ENCODE measurements at places on chromosomes 4 and X. TPM values are rescaled to one million over a fixed set of nuclear protein-coding genes. Genes with fewer than 3 reads are reported as not detected.
A peak's percentile ranks its signal among the peaks of the same experiment; 100 is the strongest.

DNA sequence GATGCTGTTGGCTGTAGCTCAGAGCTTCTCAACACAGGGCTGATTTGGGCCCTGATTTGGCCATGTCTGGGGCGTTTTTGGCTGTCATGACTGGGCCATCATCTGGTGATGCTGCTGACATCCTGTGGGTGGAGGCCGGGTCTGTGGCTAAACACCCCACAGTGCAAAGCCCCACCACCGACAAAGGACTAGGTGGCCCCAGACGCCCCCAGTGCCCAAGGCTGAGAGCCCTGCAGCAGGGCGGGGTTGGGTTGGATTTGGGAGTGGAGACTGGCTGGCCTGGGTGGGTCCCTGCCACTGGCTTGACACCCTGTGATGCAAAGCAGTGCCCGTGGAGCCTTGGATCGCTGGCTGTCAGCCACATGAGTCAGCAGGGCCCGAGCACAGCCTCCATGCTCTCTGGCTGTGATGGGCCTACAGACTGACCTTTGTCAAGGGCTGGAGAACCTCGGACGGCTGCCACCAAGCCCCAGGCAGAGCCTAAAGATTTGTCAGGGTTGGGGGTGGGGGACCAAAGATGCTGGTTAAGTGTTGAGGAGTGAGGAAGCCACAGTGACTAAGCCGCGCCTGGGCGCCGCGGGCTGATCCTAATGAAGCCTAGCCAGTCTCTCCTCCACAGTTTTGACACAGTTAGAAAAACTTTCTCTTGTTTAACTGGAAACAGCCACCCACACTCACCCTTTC, 28.3 kb downstream of the CYTL1 start:
- H3K27me3 ChIP-seq = peaks cover 18% of the 10 kb centered on the region
- no peak overlapping the region for H3K4me3 ChIP-seq
- H3K27ac ChIP-seq = no peak overlapping the region
- peaks cover 16% of the 10 kb centered on the region for H3K4me1 ChIP-seq
- H3K36me3 ChIP-seq = no peaks in the 10 kb centered on the region
- no peak for DNase-seq

GRCh38 chr4:148514041-148514440, 71.8 kb upstream of the NR3C2 start:
- H3K4me1 ChIP-seq = no peaks in the 10 kb centered on the region
- H3K27ac ChIP-seq = no peak overlapping the region
- no peak for DNase-seq
- H3K36me3 ChIP-seq = no peaks in the 10 kb centered on the region

DNA sequence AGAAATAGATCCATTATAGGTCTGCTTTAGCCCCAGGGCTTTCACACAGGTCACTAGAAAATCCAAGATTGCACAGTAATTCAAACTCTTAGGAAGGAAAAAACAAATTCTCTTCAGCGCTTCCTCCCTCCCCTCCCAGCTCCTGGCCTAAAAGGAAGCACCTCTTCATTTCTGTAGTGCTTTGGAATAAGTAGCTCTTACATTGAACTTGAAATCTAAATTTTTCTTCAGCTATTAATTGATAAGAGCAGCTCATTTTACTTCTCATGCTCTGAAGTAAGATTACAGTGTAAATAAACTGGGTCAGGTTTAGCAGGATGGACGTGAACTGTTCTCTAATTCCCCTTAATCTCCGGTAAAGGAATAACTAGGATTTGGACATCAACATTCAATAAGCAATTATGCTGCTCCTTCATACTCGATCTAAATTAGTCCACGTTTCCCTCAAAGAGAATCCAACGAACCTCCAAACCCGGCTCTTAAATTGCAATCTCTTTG, 10.9 kb upstream of the SEL1L3 start:
- H3K36me3 ChIP-seq = no peaks in the 10 kb centered on the region
- no peaks in the 10 kb centered on the region for H3K27me3 ChIP-seq
- peak overlapping the region; percentile 64 for H3K4me3 ChIP-seq

GRCh38 chr4:89928838-89929237, 34.2 kb downstream of the MMRN1 start:
- H3K36me3 ChIP-seq = peaks cover 20% of the 10 kb centered on the region
- no peak for DNase-seq
- no peak overlapping the region for H3K27ac ChIP-seq
- H3K4me3 ChIP-seq = no peak overlapping the region
- H3K27me3 ChIP-seq = no peaks in the 10 kb centered on the region

GRCh38 chrX:73932522-73932921, 369.5 kb downstream of the CHIC1 start:
- H3K4me1 ChIP-seq = no peaks in the 10 kb centered on the region
- no peak for DNase-seq
- no peak overlapping the region for H3K27ac ChIP-seq
- no peaks in the 10 kb centered on the region for H3K36me3 ChIP-seq

- peak overlapping the region; percentile 66 for H3K4me3 ChIP-seq
- DNase-seq = no peak
- peak overlapping the region; percentile 96 for H3K27ac ChIP-seq
- no peaks in the 10 kb centered on the region for H3K27me3 ChIP-seq
These were observed 62.3 kb upstream of the CD99 start for GRCh38 chrX:2628751-2629315.

DNA sequence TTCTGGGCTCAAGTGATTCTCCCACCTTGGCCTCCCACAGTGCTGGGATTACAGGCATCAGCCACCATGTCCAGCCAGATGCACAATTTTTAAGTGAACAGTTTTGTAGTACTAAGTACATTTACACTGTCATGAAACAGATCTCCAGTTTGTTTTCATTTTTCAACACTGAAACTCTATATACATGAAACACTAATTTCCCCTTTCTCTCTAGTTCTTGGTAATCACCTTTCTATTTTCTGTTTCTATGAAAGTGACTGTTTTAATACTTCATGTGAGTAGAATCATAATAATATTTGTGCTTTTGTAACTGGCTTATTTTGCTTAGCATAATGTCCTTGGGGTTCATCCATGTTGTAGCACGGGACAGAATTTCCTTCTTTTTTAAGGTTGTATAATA, 237.4 kb downstream of the CAMK2D start:
- H3K4me1 ChIP-seq = peaks cover 11% of the 10 kb centered on the region
- no peak for DNase-seq
- no peak overlapping the region for H3K27ac ChIP-seq
- H3K4me3 ChIP-seq = no peak overlapping the region
- H3K27me3 ChIP-seq = no peaks in the 10 kb centered on the region

WFS1 gene
- polyA plus RNA-seq = 4.2 TPM

CDKN2AIP gene
- 43.2 TPM for polyA plus RNA-seq

SPATA4 gene
- not detected for polyA plus RNA-seq

POU4F2 gene
- not detected for polyA plus RNA-seq

SPON2 gene
- 0.56 TPM for polyA plus RNA-seq

JCHAIN gene
- polyA plus RNA-seq = 375 TPM

Measured in naive B cell (primary cell).